ENCODE measurements at places on chromosomes 5 and 9.

DNA sequence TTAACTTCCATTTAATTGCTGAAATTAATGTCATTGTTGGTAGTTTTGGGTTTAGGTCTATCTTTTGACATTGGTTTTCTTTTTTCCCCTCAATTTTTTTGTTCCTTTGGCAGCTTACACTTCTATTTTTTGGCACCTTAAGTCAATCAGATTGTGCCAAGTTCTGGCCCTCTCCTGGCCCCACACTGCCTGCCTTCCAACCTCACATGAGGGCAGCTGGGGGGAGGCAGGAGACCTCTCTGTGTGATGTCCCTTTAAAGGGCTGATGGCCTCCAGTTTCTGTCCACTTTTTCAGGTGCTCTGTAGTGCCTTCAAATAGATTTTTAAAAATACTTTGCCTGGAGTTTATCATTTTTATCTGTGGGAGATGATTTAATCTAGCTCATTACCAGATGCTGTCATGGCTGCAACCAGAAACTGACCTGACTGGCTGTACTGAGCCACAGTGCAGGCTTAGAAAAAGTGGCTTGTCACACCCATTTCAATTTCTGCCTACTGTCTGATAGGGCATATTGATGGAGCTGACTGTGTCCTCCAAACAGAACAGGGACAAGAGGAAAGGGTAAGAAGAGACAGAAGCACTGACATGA, 196.6 kb downstream of the FANCC start:
- DNase-seq, result peak; percentile 40

- DNase-seq, result no peak
These were observed 413 bp upstream of the AUH start for GRCh38 chr9:91362051-91362611.

DNA sequence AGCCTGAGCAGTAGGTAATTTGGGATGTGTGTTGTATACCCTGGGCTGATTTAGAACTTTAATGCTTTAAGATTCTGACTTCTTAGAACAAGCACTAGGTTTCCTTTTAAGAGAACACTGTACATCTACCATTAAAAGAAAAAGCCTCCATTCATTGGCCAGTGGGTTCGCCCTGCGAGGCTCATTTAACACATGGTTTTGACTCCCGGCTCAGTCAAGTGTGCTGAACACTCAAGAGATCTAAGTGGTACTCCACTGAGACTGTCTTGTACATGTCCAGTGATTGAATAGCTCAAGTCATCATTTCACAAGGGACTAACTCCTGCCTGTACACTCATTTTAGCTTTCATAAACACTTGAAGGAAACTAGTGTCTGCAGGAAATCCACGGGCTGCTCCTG, 3.9 kb downstream of the FUBP3 start:
- no peak for DNase-seq

GRCh38 chr5:98753507-98753906, 20.0 kb upstream of the RGMB start:
- DNase-seq, result no peak

DNA sequence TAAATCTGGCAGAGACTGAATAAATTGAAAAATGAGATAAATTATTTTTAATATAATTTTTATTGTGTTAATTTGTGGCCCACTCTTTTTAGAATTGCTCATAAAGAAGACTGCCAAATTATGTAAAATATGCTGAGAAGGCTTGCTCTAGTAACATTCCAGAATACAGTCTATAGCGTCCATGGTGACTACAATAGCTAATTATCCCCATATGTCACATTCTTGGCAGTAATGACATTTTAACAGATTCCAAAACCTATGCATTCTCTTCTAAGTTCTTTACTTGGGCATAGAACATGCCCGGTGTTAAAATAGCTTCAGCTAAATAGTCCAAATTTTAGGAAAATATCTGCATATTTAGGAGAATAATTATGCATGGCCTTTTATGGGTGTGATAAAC, 697.0 kb upstream of the SEMA6A start:
- no peak for DNase-seq

DNA sequence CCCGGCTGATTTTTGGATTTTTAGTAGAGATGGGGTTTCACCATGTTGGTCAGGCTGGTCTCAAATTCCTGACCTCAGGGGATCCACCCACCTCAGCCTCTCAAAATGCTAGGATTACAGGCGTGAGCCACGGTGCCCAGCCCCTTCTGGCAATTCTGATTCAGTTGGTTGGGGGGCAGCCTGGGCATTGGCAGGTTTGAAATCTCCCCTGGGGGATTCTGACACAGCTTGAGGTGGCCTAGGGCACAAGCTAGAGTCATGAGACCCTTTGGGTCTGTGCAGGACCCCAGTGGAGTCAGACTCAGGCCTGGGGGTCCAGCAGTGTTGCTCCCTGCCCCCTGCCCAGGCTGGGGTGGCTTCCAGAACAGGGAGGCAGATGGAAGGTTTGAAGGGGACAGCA, 239.8 kb downstream of the PBX3 start:
- DNase-seq, result no peak

DNA sequence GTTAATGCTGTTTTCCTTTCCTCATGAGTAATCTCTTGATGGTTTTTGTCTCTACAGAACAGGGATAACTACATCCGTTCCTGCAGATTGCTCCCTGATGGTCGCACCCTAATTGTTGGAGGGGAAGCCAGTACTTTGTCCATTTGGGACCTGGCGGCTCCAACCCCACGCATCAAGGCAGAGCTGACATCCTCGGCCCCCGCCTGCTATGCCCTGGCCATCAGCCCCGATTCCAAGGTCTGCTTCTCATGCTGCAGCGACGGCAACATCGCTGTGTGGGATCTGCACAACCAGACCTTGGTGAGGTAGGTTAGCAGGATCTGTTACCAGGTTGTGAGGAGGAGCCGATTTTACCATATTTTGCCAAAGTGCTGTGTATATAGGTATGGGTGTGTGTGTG, 148.2 kb downstream of the TLE4 start:
- DNase-seq, result no peak

Measured in cerebellum (tissue), 4 donors.